Stimulated activated CD4-positive, alpha-beta T cell treated with anti-CD3 and anti-CD28 coated beads, TNF-alpha, amount 100 ng/mL, for 24 hours (primary cell): ENCODE measurements at places on chromosomes 3 and 15.

- DNase-seq: no peak
Observed at GRCh38 chr3:51075221-51075775, 309.8 kb upstream of the MANF start.

- DNase-seq: no peak
Observed at GRCh38 chr3:124685481-124685880, 44.8 kb upstream of the UMPS start.

DNA sequence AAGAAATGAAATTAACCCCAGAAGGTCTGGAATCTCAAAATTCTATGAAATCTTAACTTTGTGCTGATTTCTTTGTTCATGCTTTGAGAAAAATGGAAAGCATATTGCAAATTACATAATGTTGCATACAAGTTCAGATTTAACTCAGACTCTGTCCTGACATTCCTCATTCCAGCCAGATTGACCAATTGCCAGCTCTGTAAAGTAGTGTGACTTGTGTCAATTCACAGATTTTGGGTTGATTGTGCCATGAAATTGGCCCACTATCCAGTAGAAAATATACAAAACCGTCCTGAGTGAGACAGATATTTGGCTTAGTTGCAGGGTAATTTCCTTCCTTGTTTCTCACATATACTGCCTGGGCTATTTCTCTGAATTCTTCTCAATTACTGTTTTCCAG lies 1312.6 kb downstream of the ROBO1 start:
- no peak for DNase-seq

DNA sequence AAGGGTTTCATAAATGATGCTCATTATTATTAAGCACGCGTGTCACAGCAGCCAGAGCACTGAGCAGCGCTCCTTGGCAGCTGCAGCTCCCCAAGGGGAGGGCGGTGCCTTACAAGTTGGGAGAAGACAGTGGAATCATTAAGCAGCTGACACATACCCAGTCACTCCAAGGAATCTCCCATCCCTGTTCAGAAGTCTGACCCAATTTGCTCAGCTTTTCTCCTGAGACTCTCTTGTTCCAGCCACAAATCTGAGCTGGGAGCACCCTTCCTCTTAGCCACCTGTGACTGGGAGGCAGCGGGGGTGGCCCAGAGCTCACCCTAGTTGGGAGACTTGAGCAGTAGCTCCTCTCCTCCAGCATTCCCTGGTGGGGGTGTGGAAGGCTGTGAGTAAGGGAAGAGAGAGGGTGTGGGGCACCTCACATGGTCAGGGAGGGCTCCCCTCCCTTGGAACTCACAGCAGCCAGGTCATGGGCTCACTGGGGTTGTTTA lies 64.3 kb downstream of the DUT start:
- DNase-seq: no peak
